Suppressor macrophage treated with lipopolysaccharide for 4 hours (primary cell): ENCODE measurements at places on chromosomes 16 and 17.

GRCh38 chr16:70254180-70254964 lies 2.6 kb upstream of the EXOSC6 start:
- no peak for DNase-seq

DNA sequence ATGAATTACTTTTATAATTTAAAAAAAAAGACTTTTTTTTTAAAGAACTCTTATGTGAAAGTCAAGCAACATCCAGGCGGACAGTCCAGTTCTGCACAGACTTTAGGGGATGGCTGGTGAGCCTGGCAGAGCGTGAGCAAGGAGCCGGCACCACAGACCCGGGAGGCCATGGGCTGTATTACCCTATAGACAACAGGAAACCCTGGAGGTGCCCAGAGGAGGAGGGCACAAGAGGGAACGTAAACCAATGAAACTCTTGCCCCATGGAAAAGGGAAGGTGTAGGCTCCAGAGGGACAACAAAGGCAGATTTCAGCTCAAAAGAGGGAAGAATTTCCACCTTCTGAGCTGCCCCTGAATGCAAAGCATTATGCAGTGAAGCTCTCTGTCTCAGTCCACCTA lies 25.5 kb upstream of the RPH3AL start:
- no peak for DNase-seq

- DNase-seq, result no peak
These were observed 154.3 kb downstream of the SALL1 start for GRCh38 chr16:50996830-50997186.

DNA sequence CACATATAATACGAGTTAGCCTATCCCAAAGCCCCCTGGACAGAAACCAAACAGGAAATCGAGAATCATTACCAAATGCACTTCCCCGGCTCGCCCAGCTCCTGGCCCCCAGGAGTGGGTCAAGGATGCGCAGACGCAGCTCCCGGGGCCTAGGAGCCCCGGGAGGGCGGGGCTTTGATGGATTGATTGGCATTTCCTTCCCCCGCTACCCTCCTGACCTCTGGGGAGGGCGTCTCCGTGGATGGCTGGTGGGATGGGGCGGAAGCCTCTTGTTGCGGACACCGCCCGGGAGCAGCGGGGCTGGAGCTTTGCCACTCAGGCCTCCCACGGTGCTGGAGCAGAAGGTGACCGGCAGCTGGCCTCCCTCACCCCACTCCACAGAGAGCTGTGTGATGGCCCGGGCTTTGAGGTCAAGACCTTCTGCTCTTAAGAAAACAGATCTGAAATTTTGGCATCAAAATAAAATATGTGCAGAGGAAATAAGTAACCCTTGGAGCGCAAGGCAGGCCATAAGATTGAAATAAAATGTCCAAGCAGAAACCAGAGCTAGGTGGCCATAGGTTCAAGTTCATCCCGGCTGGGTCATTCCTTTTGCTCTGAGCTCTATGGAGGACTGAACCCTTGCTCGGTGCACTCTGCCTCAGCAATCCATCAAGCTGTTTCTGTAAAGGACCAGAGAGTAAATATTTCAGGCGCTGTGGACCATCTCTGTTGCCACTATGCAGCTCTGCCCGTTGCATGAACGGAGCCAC lies 262.3 kb downstream of the SOX9 start:
- no peak for DNase-seq

- DNase-seq, result no peak
These were observed 133.7 kb upstream of the HS3ST3A1 start for GRCh38 chr17:13735444-13735843.

DNA sequence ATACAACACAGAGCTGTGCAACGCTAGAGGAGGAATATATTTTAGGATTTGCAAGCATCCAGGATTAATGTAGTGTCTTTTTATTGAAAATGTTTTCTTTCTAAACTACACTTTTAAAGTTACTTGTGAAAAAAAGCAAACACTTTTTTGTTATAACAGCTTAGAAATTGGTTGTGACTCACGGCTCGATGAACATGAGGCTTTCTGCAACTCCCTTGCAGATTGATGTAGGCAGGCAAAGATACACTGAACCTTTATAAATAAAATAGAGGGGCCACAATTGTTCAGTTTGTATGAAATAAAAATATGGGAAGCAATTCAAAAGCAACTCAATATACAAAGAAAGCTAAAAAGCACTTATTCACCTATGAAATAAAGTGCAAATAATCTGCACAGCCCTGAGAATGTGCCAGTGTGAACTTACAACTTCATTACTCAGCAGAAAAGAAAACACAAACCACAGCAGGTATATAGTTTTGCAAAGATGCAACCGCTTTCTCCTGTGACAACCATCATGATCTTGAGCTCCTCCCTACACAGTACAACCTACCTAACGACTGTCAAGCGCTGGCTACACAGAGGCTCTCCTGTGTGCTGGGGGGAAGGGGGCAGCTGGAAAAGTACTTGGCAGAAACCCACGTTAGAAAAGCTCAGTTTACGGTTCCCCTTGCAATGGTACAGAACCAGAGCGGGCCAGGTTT lies 948 bp downstream of the LUC7L start:
- DNase-seq, result no peak

- DNase-seq, result no peak
These were observed 80.6 kb downstream of the CA4 start for GRCh38 chr17:60230358-60230757.

- DNase-seq, result no peak
These were observed 3.2 kb downstream of the ZC3H7A start for GRCh38 chr16:11793840-11794239.

- DNase-seq, result no peak
These were observed 10.9 kb downstream of the ZNF18 start for GRCh38 chr17:11986179-11986941.

GRCh38 chr17:62690168-62690897 lies 62.9 kb downstream of the MRC2 start:
- DNase-seq, result no peak

DNA sequence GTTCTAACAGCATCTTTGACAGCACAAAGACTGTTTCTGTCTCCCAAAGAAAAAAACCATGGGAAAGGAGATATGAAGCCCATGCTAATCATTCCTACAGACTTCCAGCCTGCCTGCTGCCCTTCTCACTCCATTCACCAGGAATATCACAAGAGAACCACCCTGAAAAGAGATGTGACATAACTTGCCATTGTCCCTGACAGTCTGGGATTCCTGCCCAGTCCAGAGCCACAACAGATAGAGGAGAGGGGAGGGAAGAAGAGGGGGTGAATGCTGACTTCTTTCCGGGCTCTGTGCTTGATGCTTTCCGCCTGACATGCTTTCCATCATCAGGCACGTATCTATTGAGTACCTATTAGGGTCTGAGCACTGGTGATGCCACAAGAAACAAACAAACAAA lies 31.6 kb upstream of the ASIC2 start:
- DNase-seq, result no peak

DNA sequence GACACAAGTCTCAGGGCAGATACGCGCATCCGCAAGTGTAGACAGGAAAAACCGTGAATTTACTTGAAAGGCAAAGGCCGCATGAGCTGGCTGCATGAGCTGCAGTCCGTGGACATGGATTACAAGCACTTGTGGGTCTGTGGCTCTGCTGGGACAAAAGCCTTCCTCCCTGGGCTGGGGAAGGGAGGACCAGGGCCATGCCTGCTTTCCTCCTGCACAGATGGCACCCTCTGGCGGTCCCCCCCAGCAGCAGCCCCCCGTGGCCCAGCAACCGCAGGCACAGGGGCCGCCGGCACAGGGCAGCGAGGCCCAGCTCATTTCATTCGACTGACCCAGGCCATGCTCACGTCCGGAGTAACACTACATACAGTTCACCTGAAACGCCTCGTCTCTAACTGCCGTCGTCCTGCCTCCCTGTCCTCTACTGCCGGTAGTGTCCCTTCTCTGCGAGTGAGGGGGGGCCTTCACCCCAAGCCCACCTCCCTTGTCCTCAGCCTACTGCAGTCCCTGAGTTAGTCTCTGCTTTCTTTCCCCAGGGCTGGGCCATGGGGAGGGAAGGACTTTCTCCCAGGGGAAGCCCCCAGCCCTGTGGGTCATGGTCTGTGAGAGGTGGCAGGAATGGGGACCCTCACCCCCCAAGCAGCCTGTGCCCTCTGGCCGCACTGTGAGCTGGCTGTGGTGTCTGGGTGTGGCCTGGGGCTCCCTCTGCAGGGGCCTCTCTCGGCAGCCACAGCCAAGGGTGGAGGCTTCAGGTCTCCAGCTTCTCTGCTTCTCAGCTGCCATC lies 1.7 kb upstream of the MRPL12 start:
- no peak for DNase-seq

DNA sequence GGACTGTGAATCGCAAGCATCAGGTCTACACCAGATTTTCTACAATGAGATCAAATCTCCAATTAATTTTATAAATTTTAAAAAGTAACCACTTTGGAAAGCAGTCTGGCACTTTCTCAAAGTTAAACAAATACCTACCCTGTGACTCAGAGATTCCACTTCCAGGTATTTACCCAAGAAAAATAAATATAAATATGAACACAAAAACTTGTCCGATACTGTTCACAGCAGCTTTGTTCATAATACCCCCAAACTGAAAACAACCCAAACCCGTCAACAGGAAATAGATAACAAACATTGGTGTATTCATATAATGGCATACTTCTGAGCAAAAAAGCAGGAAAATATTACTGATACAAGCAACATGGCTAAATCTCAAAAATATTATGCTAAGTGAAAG lies 12.1 kb downstream of the ZDHHC7 start:
- DNase-seq, result no peak
